ENCODE measurements at places on chromosomes 1 and 21.
A peak's percentile ranks its signal among the peaks of the same experiment; 100 is the strongest.

DNA sequence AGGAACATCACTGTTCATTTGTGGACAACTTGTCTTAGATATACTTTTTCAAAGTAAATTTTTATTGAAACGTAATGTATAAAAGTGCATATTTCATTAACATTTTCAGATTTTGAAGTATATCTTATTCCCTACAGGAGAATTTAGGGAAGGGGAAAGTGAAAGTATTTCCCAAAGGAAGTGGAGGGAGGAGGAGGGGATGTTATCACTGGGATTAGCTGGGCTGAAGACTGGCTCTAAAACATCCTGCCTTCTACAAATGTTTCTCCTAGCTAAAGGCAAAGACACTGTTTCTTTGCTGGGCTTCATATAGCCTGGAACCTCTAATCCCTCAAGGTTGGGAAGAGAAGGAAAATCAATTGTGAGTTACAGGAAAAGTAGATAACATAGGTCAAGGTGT is 7.1 kb upstream of the ZNF697 start:
- DNase-seq, result no peak

DNA sequence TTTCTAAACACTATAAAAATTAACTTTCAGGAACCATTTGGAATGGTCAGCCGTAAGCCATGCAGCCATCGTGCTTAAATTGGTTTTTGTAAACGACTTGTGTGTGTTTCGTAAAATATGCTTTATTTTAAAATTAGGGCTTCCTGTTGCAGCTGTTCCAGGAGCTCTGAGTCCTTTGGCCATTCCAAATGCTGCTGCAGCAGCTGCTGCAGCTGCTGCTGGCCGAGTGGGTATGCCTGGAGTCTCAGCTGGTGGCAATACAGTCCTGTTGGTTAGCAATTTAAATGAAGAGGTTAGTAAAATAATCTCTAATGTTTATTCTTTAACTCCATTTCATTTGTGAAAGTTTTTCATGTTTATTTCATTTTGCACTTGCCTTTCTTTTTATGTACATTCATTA is 83.1 kb downstream of the PTBP2 start:
- no peak for DNase-seq

DNA sequence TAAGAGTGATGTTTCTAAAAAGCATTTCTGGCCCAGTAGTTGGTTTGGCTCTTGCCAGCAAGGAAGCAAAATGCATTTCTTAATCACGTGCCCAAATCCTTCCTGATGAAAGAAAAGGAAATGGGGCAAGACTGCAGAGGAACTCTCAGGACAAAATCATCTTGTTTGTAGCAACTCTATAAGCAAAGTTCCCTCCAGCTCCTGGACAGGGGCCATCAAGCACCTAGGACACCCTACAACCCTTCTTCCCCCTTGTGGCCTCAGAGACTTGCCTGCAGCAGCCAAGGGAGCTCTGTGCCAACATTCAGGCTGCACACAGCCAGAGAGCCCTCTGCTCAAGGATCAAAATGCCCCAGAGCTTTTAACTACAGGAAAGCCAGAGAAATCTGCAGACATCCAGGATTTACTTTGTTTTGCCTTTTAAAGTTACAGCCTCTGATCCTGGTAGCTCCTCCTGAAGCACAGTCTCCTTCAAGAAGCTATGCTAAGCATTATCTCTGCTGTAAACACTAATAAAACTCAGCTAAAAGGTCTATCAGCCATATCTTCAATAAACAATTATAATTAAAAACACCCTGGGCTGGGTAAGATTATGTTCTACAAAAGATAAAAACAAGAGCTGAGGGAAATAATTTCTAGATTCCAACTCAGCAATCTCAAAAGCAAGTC is 105.0 kb downstream of the KIAA0319L start:
- DNase-seq, result no peak

GRCh38 chr1:204366759-204367158 is 7.0 kb upstream of the PLEKHA6 start:
- DNase-seq, result no peak

DNA sequence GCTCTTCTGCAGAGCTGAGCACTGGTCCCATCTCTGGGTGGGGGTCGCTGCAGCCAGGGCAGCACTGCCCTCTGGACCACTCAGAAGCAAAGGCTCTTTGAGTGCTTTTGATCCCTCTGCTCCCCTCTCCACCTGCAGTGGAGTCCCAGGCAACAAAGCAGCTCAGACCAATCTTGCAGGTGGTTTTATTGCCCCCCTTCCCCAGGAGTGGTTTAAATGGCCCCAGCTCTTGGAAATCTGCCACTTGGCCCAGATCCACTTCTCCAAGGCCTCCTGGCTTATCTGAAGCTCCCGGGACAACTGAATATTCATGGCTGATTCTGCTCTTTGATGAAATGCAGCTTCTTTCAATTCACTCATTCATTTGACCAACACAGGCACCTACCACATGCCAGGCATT is 2.7 kb downstream of the STUM start:
- DNase-seq, result no peak

DNA sequence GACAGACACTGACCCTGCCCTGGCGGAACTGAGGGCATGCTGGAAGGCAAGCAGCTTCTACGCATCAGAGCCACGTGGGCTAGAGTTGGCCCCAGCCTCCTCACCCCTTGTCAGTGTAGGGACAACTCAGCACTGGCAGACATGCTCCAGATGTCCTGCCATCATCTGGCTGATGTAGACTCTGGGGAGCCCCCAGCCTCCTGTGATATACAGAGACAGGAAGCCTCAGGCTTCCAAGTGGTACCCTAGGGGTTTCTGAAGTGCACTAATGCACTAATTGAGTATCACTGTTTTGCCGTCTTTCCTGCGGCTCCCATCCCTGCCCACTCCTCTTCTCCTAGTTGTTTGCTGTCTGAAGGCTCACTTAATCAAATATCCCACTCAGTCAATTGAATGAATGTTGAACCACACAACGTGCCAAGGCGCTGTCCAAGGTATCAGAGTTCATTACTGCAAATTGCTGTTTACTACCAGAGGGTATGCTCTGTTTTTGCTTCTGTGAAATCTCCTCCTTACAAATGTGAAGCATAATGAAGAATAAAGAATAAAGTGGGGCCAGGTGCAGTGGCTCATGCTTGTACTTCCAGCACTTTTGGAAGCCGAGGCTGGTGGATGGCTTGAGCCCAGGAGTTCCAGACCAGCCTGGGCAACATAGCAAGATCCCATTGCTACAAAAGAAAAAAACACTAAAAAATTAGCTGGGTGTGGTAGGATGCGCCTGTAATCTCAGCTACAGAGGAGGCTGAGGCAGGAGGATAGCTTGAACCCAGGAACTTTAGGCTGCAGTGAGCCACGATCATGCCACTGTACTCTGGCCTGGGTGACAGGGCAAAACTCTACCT is 76.4 kb upstream of the ZBTB18 start:
- DNase-seq, result no peak

DNA sequence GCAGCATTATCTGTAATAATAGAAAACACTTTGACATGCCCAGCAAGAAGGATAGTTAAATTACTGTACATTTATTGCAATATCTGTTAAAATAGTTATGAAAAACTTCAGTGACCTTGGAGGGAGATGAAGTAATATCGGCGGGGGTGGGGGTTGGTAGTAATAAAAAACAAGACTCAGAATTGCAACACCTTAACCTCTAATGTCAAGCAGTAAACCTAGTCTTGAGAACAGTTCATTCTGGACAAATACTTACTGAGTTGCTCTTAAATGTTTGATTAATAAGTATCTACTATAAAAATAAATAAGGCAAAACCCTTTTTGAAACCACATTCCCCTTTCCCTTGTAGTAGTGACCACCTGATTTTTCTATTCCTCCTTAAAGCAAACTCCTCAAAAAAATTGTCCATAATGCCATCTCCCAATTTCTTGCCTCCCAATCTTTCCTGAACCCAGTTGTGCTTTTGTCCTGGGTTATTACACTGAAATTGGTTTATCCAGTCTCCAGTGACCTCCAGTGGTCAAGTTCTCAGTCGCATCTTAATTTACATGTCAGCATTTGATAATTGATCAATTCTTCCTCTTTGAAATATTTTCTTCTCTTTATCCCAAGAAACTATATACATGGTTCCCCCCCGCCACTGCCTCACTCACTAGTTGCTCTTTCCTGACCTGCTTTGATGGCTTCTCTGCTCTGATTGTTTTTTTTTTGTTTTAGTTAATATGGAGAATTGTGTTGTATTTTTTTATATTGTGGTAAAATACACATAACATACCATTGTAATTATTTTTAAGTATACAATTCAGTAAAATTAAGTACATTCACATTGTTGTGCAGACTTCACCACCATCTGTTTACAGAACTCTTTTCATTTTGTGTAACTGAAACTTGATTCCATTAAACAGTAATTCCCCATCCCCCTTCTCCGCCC is 36.8 kb downstream of the RAP1A start:
- peak; percentile 13 for DNase-seq

- no peak for DNase-seq
Measured at GRCh38 chr1:236760480-236760879, 34.6 kb upstream of the MTR start.

DNA sequence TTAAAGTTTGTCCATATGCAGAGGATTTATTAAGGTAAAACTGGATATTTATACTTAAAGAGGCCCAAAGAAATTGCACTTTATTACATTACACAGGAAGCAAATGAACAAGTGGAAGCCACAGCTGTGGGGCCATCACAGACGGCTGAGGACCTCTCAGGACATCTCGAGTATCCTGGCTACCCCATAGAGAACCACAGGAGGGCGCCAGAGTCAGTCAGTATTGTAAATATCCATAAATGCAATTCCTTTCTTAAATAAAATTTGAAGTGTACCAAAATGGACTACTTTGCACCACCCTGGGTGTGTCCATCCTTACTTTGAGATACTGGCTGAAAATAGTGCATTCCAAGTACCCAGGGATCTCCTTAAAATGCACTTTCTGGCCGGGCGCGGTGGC is 257.2 kb downstream of the MRPL39 start:
- DNase-seq, result no peak

DNA sequence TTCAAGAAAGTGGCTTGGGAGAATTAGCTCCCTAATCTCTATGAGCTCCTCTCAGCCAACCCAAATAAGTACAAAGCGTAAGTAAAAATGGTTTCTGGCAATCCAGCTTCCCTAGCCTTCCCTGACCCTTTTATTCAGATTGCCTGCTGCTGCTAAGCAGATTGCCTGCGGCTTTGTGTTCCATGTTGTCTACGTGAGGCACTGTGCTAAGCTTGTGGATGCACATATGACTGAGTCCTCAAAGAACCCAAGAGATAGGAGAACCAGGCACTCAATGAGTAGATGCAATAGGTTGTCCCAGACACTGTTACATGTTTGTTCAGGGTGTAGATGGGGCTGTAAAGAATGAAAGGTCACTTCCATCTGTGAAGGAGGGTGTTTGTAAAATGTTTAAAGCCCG is 6.3 kb upstream of the OSBPL9 start:
- no peak for DNase-seq

- DNase-seq, result peak; percentile 59
Measured at GRCh38 chr1:9724706-9725476, 73.4 kb downstream of the PIK3CD start.

- DNase-seq, result no peak
Measured at GRCh38 chr1:233394860-233395717, 67.6 kb downstream of the MAP3K21 start.

- no peak for DNase-seq
Measured at GRCh38 chr1:66374148-66374547, 159.8 kb upstream of the SGIP1 start.

- no peak for DNase-seq
Measured at GRCh38 chr1:211736351-211736915, 61.0 kb upstream of the NEK2 start.

- DNase-seq, result no peak
Measured at GRCh38 chr1:173175514-173176145, 31.5 kb downstream of the TNFSF4 start.

- DNase-seq, result no peak
Measured at GRCh38 chr1:171468120-171468750, 17.1 kb upstream of the PRRC2C start.

DNA sequence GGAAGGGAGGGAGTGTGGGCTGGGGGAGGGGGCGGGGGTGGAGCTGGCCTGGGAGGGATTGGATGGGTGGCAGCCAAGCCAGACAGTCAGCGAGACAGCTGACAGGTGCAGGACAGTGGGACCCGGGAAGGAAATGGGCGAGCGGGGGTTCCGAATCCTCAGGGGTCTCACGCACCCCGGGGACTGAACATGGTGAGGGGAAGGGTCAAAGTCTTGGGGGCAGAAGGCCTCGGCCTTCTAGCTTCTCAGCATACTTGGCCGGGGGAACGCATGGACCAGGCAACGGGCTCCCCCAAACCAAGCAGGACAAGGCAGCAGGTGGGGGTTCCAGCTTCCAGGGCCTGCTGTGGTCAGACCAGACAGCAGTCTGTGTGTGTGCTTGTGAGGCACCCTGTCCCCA is 23.1 kb downstream of the CASZ1 start:
- DNase-seq, result no peak

- DNase-seq, result no peak
Measured at GRCh38 chr21:31111093-31111492, 72.8 kb upstream of the KRTAP19-8 start.

DNA sequence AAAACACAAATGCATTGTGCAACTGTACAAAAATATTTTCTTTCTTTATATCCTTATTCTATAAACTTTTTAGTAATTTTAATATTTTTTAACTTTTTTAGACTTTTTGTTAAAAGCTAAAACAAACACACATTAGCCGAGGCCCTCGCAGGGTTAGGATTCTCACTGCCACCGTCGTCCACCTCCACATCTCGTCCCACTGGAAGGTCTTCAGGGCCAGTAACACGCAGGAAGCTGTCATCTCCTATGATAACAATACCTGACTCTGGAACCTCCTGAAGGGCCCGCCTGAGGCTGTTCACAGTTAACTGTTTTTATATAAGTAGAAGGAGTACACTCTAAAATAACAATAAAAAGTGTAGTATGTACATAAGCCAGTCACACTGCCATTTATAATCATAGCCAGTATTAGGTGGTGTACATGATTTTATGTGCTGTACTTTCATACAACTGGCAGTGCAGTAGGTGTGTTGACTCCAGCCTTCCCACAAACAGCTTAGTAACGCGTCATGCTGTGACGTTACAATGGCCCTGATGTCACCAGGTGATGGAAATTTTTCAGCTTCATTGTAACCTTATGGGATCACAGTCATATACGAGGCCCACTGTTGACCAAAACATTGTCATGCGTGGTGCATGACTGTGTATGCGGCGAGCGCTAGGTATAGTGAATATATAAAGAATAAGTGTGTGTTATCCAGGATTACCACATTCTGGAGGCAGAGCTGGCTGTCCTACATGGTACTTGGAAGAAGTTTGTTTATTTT is 8.8 kb downstream of the TFF2 start:
- DNase-seq, result no peak

DNA sequence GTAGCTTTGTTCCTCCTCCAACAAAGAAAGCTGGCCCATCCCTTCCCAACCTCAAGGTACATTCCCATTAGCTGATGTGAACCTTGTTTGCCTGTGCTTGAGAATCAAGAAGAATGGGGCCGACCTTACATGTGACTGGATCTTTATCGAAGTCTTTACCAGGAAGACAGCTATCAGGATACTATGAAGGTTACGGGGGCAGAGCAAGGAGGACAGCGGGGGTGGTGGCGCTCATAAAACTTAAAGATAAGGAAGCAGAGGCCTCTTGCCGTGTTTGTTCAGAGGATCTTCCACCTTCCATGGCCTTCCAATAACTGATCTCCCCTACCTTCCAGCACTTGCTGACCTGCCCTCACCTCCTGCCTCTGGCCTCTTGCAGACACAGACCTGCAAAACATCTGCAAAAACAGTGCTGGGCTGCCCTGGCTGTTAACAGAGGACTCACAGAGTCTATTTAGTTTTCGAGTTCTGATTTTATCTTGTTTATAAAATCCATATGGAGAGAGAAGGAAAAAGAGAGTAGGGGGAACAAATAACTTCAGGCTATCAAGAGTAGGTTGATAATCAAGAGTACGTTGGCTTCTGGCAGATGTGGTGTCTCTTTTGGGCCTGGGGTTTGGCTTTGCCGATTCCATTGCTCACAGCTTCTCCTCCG is 198.0 kb downstream of the HUNK start:
- DNase-seq, result no peak

GRCh38 chr21:38385427-38386175 is 112.7 kb downstream of the ERG start:
- no peak for DNase-seq
